ENCODE measurements at places on chromosomes 3 and 15.

DNA sequence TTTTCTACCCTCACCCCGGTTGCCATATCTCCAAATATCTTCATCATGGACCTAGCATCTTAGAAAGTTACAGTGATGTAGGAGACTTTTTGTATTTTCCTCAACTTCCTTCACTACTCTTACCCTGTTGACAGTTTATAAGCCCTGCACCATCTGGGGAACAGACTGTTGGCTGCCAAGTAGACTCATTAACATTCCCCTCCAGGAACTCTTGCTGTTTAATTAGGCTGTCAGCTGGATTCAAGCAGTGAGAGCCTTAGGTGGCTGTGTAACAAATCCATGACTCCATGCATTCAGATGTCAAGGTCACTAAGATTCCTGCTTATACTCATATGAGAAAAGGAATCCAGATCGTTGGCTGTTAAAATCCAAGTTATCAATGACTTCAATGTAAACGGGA, 198.3 kb downstream of the NAALADL2 start:
- DNase-seq = no peak

- DNase-seq = no peak
Observed at GRCh38 chr3:52809662-52810377, 15.2 kb downstream of the ITIH3 start.

DNA sequence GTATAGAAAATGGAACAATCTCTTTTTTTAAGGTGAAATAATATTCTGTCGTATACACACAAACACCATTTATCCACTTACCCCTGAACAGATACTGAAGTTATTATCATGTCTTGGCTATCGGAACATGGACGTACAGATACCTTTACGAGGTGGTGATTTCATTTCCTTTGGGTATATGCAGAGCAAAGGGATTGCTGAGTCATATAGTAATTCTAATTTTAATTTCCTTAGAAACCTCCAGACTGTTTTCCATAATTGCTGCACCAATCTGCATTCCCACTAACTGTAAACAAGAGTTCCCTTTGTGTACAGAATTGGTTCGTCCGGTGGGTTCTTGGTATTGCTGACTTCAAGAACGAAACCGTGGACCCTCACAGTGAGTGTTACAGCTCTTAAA, 179.4 kb downstream of the SHOX2 start:
- DNase-seq = no peak

GRCh38 chr3:134313847-134314587, 60.2 kb downstream of the AMOTL2 start:
- DNase-seq = no peak

DNA sequence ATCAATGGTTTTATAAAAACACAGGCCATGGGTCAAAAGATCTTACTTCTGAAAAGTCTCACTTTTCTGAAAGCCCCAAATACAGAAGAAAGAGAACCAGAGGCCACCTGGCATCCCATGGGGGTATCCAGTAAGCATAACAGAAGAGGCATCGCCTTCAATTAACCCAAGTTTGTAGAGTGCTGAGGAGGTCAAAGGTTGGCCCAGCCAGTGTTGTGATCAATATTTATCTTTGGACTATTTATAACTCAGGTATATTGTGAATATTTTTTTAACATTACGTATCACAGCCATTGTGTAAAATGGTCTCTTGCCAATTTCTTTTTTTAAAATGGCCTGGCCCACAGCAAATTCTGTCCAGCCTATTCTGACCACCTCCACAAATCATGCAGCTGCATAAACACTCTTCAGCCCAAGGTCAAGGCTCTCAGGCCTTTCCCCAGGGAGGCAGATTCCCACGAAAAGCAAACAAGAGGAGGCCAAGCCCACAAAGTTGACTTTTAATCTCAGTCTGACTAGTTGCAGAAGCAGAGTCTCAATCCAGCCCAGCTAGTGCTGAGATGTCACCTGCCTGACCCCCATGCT, 26.2 kb upstream of the SPTBN5 start:
- no peak for DNase-seq

GRCh38 chr3:69353503-69353902, 32.4 kb downstream of the FRMD4B start:
- DNase-seq = peak; percentile 84

DNA sequence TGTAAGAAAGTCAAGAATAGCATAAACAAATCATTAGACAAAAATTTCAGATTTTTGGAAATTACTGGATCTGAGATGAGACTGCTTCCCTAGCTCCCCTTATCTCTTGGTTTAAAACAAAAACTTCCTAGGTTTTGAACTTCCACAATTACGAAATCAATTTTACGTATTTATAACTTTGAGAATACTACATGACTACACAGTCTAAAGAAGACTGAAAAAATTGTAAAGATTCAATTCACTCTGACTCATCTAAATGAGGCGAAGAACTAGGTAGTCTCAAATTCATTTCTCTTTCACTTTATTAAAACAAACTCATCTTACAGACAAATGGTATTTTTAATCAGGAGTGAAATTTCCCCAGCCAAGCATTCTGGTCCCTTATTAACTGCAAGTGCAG, 10.3 kb downstream of the CCDC54 start:
- no peak for DNase-seq

DNA sequence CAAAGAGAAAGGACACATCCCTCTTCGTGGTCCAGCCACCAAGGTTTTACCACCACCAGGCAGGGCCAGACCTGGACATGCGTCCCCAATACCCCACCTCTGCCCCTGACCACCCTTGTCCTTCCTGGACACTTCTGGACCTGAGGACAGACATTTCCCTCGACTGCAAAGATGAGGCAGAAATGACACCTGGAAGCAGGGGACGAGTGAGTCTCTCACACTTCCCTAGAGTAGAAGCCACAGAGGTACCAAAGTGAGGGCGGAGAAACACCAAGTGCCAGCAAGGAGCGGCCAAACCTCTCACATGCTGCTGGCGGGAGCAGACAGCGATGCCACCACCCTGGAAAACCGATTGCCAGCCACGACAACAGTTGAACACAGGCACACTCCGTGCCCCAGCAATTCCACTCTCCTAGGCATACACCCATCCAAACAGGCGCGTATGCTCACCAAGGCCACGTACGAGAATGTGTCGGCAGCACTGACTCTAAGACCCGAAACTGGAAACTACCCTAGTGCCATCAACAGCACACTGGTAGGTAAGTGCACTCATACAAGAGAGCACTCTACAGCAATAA, 207.0 kb upstream of the NSMCE3 start:
- no peak for DNase-seq
